ENCODE measurements at places on chromosomes 7 and 10.

- DNase-seq: peak; percentile 95
These were observed 196.8 kb downstream of the SKAP2 start for GRCh38 chr7:26667514-26668133.

DNA sequence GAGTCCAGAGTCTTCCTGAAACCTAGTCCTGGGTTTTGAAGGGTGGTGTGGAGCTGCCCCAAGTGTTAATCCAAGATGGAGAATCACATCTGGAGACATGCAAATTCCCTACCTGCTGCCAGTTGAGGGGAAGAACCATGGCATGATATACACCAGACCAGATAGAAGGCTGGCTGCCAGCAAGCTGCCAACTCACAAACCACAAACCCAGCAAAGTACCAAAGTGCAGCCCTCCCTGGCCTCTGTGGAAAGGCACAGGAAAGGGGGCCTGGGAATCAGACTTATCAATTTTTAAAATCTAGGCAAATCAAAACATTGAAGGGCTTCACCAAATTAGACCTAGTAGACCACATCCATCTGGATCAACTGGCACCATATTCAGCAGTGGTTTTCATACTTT, 157.0 kb downstream of the TMEM26 start:
- no peak for DNase-seq

DNA sequence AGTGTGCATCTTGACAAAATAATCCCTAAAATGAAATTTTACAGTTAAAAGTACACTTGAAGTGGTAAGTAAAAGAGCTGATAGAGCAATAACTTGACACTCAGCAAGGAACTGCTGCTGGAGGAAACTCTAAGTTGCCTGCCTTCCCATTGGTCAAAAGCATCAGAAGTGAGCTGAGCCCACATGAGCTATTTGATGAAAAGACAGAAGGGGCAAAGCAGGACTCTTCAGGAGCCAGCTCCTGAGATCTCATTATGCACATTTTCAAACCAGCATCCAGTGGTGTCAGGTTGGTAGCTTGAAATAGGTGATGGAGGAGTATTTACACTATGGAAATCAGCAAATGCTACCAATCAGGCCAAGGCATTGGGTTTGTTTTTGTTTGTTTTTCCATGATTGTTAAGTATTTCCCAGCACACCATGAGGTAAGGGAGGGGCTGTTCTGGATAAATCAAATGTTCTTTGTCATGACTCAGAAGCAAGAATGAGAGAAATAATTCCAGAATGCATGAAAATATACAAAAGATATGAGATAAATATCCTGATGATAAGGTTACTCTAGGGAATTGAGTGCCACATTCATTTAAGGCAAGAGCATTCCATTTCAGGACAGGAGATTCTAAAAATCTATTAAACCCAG, 316.6 kb downstream of the SNX13 start:
- DNase-seq: no peak

- DNase-seq: no peak
These were observed 24.4 kb upstream of the PITRM1 start for GRCh38 chr10:3196958-3197347.

DNA sequence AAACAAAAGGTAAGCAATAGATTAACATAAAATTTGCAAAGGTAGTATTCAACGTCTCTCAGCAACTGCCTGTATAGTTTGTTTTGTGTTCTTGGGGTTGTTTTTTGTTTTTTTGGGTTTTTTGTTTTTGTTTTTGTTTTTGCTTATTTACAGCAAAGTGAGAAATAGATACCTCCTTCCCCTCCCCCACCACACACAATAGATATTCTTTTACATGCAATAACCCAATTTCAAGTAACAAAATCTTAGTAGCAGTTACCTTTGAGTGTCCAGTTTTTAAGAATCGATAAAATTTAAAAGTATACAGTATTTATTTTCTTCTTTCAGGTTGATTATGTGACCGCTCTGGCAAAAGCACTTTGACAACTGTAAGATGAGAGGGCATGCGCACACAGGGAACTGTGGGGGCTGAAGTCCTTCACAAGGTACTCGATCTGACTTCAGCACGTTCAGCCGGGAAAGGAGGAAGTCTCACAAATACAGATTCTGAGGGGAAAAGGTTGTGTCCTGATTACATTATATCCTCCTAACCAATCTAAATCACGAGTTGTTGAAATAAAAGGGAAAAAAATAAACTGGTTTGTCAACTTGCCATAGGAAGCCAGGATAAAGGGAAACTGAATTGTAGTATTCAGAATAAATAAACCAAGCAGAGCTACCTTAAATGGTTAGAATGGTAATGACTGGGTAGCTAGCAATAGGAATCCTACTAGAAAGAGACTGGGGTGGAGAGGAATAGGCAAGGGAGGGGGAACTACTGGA, 47.8 kb downstream of the CPEB3 start:
- DNase-seq: peak; percentile 73

DNA sequence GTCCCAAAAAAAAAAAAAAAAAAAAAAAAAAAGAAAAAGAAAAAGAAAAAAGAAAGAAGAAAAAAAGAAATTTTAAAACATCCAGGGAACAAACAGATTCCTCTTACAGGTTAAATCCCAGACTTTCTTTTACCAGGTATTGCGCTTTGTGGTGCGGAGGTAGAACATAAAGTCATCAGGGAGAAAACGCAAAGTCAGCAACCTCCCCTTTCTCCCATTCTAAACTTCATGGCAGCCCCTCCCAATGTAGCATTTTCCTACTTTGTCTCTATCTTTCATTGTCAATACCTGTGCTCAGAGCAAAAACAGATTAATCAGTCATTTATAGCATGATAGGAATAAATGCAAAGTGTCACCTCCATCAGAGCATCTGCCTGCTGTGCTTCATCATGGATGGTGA, 299.7 kb downstream of the SFMBT2 start:
- DNase-seq: no peak

DNA sequence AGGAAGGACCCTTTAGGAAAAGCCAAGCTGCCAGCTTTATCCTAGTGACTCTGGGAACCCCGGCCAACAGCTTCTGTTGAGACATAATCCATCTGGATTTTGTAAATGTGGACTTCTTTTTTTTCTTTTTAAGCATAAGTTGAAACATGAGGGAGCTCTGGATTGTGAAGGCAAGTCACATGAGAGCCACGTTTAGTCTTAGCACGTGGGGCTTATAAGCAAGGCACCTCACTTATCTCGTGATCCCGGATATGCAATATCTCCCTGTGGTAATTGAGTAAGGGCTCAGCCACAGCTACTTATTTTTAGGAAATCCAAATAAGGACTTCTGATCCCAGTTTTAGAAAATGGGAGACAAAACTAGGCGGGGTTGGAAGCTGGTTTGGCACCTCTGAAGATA, 111.2 kb upstream of the PTN start:
- DNase-seq: no peak

DNA sequence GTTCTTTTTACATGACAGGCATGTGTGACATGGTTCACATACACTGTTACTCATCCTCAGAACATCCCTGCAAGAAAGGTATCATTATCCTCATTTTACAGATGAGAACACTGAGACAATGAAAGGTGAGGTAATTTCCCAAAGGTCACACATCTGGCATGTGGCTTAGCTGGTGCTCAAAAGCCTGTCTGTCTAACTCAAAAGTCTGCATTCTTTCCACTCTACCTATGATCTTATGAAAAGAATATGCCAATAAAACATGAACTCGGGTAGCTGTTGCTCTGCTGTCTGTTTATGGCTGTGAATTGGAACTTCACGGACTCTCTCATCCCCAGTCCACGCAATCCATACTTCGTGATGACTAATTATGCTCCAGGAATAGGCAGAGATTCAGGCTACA, 79.0 kb upstream of the ODAD2 start:
- no peak for DNase-seq

- no peak for DNase-seq
These were observed 107.1 kb downstream of the PFKFB3 start for GRCh38 chr10:6309816-6310215.

GRCh38 chr7:3174515-3175284, 126.4 kb upstream of the SDK1 start:
- no peak for DNase-seq

GRCh38 chr10:76717141-76717540, 920.5 kb downstream of the KCNMA1 start:
- DNase-seq: no peak

- DNase-seq: peak; percentile 71
These were observed 551.7 kb downstream of the GRM8 start for GRCh38 chr7:126700807-126701604.

GRCh38 chr7:33044986-33045385, 17.6 kb downstream of the NT5C3A start:
- DNase-seq: no peak

- no peak for DNase-seq
These were observed 52.6 kb downstream of the TMEM209 start for GRCh38 chr7:130152493-130153210.

- DNase-seq: no peak
These were observed 6.5 kb downstream of the RGS10 start for GRCh38 chr10:119535837-119536507.

DNA sequence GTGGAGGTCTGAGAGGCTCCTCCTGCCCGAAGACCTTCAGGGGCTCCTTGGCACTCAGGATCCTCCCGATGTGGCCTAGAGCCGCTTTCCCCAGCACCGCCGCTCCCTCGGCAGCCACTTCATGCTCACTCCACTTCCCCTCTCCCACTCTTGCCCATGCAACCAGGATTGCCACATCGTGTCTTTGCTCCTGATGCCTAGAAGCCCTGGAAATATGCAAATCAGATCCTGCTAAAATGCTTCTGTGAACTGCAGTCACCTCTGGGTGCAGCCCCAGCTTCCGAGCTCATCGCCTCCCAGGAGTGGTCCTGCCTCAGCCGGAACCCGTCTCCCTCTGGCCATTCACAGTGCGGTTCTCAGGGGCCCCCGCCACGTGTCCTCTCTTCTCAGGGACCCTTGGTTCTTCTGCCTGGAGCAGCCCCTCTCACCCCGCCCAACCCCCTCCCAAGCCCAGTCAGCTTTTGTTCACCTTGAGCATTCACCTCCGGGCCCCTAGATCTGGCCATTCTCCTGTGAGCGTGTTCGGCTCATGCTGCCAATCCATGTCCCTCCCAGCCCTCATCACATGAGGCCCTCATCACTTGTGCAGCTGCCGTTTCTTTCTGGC, 175.5 kb downstream of the ADARB2 start:
- no peak for DNase-seq

- DNase-seq: no peak
These were observed 13.3 kb upstream of the ACSL5 start for GRCh38 chr10:112360308-112361270.

DNA sequence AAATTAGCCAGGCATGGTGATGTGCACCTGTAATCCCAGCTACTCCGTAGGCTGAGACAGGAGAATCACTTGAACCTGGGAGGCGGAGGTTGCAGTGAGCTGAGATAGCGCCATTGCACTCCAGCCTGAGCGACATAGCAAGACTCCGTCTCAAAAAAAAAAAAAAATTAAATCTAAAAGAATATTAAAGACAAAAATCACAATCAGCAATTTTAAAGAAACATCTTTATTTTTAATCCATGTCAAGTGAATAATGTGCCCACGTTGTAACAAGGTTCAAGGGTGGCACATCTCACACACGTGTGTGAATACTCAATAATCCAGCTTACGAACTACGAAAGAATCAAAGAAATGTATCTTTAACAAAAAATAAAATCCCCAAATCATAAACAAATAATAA, 23.0 kb downstream of the SLC37A3 start:
- no peak for DNase-seq

GRCh38 chr7:35549781-35550180, 145.2 kb downstream of the HERPUD2 start:
- no peak for DNase-seq

All from SK-N-DZ (cell line).